ENCODE measurements at places on chromosomes 11 and 22. TPM values are rescaled to one million over a fixed set of nuclear protein-coding genes. Genes with fewer than 3 reads are reported as not detected.

GRCh38 chr11:4134806-4135205, 40.2 kb downstream of the RRM1 start:
- H3K4me3 ChIP-seq, result no peak overlapping the region
- peak overlapping the region; percentile 91 for H3K27ac ChIP-seq
- H3K36me3 ChIP-seq, result peaks cover 36% of the 10 kb centered on the region

DNA sequence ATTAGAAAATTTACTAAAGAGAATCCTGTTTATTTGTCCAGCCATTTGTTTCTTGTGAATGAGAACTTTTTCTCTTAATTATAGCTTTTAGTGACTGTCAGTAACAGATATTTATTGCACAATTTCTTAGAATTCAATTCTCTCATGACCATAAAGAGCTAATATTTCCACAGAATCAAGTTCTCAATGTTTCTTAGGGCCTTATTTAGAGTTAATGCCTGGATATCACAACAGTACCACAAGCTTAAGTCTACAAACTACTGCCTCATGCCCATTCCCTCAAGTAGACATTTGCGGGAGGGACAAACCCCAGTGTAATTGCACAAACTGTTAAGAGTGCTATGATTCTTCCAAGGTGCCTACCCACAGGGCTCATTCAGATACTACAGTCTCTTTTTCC, 199.7 kb upstream of the POU2AF2 start:
- no peak overlapping the region for H3K27ac ChIP-seq
- no peaks in the 10 kb centered on the region for H3K36me3 ChIP-seq
- DNase-seq, result no peak
- no peak overlapping the region for H3K4me3 ChIP-seq
- H3K4me1 ChIP-seq, result peaks cover 7% of the 10 kb centered on the region

- H3K27ac ChIP-seq, result no peak overlapping the region
- no peaks in the 10 kb centered on the region for H3K36me3 ChIP-seq
- peaks cover 12% of the 10 kb centered on the region for H3K4me1 ChIP-seq
- DNase-seq, result no peak
These were observed 13.7 kb downstream of the GRAP2 start for GRCh38 chr22:39914584-39914983.

- no peak overlapping the region for H3K27ac ChIP-seq
- no peak for DNase-seq
- peaks cover 13% of the 10 kb centered on the region for H3K27me3 ChIP-seq
- peaks cover 10% of the 10 kb centered on the region for H3K4me1 ChIP-seq
These were observed 231.3 kb downstream of the JRKL start for GRCh38 chr11:96621161-96621560.

GRCh38 chr11:10493041-10493663, 38.1 kb downstream of the AMPD3 start:
- no peaks in the 10 kb centered on the region for H3K27me3 ChIP-seq
- no peak overlapping the region for H3K4me3 ChIP-seq
- H3K27ac ChIP-seq, result no peak overlapping the region

GRCh38 chr11:38100836-38101462, 1502.9 kb upstream of the RAG2 start:
- H3K4me3 ChIP-seq, result no peak overlapping the region
- H3K4me1 ChIP-seq, result peaks cover 28% of the 10 kb centered on the region
- peak overlapping the region; percentile 20 for H3K27ac ChIP-seq
- DNase-seq, result no peak
- no peaks in the 10 kb centered on the region for H3K36me3 ChIP-seq
- no peaks in the 10 kb centered on the region for H3K27me3 ChIP-seq

Gene MRGPRX4
- total RNA-seq, result not detected

- H3K36me3 ChIP-seq, result no peaks in the 10 kb centered on the region
- H3K4me3 ChIP-seq, result no peak overlapping the region
- H3K4me1 ChIP-seq, result no peaks in the 10 kb centered on the region
- no peak for DNase-seq
- H3K27ac ChIP-seq, result no peak overlapping the region
These were observed 154.3 kb upstream of the E2F8 start for GRCh38 chr11:19395050-19395449.
